ENCODE measurements at places on chromosomes 4 and X.

- DNase-seq: no peak
Measured at GRCh38 chrX:9729171-9729885, 36.3 kb downstream of the GPR143 start.

- no peak for DNase-seq
Measured at GRCh38 chr4:33052241-33052640, 2332.1 kb downstream of the PCDH7 start.

GRCh38 chrX:39894683-39895082 lies 203.1 kb downstream of the BCOR start:
- DNase-seq: no peak

DNA sequence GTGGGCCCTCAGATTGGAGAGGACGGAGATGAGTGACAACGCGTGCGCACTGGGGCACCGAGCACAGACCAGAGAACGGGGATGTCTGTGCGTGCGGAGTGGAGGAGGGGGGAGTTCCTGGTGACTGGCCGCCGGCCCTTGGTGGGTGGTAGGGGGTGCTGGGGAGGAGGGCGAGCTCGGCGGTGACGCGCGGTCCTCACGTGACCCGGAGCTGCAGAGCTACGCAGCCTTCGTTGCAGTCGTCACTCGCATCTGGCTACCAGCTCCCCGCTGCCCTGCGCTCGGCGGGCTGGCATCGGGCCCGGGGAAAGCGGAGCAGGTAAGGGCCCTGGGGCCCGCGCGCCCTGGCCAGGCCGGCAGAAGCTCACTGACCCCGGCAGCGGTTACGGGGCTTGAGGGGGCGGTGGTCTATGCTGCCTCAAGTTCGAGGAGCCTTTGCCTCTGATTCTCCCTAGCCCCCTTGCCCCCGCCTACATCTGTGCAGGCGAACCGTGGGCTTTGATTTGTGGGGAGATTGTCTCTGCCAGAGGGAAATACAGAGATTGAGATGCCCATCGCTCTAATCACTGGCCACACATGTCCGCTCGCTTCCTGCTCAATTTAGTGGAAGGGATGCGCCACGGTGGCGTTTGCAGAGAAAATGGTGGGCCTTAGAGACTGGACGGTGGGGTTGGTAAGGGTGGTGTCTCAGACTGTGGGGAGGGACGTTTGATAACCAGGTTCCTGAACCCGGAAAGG lies at the start of gene ARMCX4:
ARMCX4 (plus strand) TSS at position 245 of the 738 bp plus-strand sequence. CDS start 3,134 bp downstream, outside the sequence.
- no peak for DNase-seq

DNA sequence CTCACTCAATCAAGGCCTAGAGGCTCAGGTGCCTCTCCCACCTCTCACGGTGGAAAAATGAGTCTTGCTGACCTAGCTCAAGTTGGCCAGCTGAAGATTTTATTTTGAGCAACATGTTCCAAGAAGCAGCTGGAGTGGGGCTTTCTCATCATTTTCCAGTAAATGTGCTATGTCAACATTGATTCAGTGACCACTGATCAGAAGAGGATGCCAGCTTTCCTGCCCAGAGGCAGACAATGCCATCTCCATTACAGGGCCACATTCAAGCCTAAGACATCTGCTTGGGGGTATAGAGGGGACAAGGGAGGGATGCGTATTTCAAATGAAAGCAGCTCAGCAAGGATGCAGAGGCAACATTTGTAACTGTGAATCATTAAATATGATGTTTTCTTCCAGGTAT lies 3.0 kb downstream of the MEPE start:
- no peak for DNase-seq

DNA sequence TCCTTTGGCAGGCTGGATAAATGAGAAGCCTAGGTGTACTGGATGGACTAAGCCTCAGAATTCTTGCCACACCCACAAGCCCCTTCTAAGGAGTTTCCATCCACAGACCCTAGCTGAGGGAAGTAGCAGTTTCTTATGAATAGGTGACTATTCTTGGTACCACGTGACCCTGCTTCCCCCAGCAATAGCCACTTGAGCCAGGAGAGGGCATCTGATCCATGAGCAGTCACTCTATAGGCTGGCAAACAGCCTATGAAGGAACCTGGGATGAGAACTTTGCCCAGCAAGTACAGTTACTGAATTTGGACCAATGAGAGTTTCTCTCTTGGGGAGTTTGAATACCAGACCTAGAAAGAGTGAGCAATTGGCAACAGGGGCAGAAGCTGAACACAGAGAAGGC lies 84.0 kb downstream of the RTL9 start:
- DNase-seq: no peak

All from epithelial cell of prostate (primary cell).